ENCODE measurements at places on chromosomes 3 and 15.

- DNase-seq, result no peak
Observed at GRCh38 chr3:134311693-134312071, 61.0 kb upstream of the RYK start.

DNA sequence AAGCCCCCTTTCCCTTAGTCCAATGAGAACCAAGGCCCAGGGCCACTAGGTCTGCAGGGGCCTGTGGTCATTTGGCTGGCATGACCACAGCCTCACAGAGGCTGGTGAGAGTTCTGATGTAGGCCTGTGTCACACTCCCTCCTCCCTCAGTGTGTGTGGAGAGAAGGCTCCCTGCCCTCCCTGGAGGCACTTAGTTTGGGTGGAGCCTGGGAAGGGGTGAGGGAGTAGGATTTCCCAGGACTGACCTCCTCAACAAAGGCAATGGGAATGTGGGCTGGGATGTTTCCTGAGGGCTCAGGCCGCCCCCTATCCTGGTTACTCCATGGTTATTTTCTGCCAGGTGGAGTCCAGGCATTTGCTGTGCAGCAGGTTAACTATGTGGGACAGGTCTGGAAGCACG, 7.6 kb downstream of the TEX264 start:
- no peak for DNase-seq

GRCh38 chr3:158355623-158356588, 215.1 kb upstream of the MLF1 start:
- DNase-seq, result no peak

DNA sequence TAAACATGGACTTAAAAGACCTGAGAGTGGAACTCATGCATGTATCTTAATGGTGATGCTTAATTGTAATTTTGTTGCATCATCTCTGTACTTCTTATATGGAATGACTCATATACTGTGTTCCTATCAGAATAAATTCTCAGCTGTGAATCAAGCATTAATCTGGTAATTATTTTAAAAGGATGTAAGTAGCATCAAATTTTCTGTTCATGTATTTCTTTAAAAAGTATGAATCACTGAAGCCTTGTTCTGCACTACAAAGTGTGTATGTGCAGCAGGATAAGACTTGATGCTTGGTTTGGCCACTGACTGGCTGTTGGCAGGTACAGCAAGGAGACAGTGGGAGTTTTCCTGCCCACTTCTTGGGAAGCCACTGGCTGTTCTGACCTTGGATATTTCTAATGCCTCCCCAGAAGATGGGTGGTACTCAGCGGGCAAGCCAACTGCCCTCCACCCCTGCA, 123.9 kb downstream of the ANO10 start:
- DNase-seq, result peak; percentile 19

DNA sequence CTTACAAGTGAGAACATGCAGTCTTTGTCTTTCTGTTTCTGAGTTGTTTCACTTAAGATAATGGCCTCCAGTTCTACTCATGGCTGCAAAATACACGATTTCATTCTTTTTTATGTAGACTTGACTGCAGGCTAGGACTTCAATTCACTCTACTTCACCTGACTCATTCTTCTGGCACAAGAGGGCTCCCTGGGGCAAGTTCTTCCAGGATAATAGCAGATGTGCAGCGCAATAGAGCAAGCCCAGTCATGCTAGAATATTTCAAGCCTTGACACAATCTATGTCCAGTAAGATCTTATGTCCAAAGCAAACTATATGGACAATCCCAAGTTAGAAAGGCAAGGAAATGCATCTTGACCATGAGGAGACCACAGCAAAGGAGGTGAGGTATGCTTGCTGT, 211.7 kb upstream of the GADL1 start:
- peak; percentile 82 for DNase-seq

GRCh38 chr3:122301063-122301462, 24.0 kb upstream of the CSTA start:
- DNase-seq, result no peak

DNA sequence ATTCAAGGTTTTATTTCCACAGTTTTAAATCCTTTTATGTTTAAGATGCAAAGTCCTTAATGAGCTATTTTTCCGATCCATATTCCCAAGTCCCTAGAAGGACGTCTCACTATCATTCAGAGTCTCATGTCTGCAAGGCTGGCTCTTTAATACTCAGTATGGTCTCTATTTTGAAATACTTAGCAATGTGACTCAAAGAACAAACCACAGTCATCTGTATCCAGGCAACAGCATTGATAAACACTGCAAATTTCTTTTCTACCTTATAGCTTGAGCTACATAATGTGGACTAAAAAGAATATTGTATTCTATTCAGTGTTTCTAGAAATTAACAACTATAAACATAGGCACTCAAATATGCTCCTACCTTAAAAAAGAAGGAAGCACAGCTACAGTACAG, 588.3 kb upstream of the NAALADL2 start:
- DNase-seq, result peak; percentile 24

DNA sequence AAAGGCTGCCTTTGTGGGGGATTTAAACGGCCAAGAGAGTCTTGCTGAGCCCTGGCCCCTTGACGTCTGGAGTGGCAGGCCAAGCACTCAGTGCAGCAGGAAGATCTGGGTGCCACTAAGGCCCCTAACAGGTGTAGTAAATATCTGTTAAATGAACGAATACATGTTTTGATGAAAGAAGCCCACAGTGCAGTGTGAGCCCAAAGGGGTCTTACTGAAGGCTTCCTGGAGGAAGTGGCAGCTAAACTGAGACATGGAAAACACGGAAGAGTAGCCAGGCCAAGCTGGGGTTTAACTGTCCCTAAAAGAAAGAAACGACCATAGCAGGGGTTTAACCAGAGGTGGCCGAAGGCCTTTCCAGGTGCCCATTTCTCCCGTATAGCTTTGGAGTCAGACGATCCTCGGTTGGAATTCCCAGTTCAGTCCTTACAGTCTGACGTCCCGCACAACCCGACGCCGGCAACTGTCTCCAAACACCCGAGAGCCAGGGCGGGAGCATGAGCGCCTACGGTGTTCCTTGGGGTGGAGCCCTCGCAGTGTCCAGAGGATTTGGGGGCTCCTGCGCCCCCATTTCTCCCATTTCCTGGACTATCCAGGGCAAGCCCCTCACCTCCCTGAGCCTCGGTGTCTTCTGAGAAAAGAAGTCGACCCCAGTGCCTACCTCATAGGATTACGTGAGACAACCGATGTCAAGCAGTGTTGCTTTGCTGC, 910 bp upstream of the ABHD6 start:
- peak; percentile 8 for DNase-seq

- DNase-seq, result no peak
Observed at GRCh38 chr3:167287308-167287707, 92.8 kb downstream of the ZBBX start.

DNA sequence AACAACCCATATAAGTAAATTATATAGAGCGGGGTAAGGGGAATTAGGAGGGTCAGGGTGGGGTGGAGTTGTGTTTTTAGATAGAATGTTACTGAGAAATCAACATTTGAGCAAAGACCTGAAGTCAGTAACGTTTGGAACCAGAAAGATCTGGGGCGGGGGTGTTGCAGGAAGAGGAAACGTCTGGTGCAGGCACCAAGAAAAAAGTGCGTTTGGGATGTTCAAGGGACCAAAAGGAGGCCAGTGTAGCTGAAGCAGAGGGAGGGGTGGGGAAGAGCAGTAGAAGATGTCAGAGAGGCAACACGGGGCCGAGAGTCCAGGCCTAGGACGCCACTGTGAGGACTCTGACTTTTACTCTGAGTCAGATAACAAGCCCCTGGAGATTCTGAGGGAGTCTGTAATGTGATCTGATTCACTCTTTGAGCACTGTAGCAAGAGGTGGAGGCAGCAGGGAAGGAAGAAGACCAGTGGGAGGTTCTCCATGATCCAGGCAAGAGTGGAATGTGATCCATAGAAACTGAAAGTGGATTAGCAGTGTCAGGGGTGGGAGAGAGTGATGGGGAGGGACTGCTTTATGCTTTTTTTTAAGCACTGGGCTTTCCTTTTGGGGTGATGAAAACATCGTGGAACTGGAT, 179.3 kb upstream of the CHRM5 start:
- no peak for DNase-seq

GRCh38 chr15:21268436-21268940, 171.8 kb downstream of the POTEB3 start:
- no peak for DNase-seq

DNA sequence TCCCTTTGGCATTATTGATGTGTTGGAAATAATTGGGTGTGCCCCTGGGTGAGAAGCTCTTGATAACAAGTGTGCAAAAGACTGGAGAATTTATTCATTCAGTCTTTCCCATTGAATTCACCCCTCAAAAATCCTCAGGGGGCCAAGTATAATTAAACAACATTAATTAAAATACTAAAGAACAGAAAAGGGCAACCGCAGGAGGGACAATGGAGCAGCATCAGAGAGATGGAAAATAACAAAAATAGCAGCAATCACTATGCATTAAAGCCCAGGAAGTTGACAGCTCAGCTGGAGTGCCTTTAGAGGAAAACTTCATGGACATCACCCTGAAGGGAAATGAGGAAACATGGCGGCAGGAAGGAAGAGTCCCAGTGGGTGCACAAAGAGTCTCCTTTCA, 227.6 kb downstream of the MINAR1 start:
- no peak for DNase-seq

DNA sequence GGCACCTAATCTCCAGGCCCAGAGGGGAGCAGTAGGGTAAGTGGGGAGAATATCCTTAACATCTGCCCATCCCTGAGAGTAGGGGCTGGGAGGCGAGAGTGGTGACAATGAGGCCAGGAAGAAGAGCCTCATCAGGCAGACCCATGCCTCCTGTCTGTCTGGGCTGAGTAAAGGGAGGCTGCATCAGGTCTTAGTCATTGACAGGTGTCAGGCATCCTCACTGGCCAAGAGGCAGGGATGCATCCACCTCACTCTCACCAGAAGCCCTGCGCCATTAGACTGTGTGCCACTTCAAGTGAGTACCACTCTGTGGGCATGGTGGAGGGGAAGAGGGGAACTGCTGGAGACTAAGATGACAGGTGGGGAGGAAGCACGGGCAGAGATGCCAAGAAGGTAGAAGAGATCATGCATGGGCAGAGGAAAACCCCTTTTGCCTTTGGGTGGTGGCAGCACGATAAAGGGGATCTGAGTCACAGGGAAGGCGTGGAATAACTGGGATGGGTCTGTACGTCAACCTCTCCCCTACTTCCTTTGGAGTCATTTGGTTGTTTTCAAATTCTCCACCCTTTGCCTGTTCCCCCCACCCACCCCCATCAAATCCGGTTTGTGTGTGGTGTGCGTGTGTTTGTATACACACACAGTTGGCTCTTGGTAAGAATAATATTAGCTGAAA, 14.1 kb downstream of the ANAPC13 start:
- DNase-seq, result peak; percentile 83

DNA sequence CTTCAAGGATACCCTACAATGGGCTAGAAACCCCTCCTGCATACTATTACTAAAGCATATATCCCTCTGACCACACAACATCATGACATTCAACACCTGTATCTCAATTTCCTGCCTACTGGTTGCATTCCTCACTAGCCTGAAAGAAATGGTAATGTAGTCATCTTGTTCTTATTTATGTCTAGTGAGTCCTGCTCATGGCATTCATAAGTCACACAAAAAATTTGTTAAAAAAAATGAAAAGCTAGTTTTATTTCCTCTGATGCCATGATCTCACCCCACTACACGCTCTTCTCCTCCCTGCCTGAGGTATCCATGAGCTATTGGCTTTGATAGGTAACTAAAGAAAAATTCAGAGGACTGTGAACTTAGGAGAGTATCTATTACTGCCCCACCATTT, 284.5 kb downstream of the ZNF385D start:
- DNase-seq, result no peak

GRCh38 chr15:69475769-69476358, 23.2 kb downstream of the RPLP1 start:
- DNase-seq, result peak; percentile 80

GRCh38 chr3:877001-877400, 215.8 kb upstream of the CNTN6 start:
- DNase-seq, result no peak

GRCh38 chr3:196321162-196321561, 3.1 kb upstream of the DYNLT2B start:
- DNase-seq, result no peak

DNA sequence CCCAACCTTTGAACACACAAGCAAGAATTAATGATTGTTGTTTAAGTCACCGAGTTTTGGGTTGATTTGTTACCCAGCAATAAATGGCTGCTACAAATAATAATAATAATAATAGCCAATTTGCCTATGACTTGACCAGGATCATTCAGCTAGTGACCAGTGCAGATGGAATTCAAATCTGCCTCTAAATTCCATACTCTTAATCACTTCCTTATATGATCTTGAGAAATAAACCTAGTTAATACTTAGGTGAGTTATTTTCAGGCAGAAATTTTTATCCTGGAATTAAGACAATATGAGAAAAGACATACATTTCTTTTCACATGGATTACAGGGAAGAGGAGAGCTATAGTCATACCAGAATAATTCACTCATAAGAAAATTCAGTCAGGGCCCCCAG, 116.0 kb upstream of the GALNT15 start:
- DNase-seq, result peak; percentile 66

DNA sequence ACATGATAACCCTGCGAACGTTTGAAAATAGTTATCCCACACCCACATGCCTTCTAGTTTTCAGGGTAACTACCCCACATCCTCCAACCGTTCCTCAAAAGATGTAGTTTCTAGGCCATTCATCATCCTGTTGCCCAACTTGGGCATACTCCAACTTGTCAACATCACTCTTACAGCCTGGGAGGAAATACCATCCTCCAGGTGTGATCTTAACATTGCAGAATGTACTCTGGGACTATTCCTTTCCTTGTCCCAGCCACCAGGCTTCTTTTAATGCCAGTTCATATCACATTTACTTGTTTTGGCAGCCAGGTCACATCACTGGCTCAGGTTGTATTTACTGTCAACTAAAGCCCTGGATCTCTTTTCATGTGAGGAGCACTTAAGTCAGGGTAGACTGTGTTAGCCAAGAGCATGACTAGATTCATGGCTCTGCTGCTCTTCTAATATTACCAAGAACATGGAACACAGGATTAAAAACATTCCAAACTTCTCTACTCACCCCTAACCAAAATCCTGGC, 4.0 kb upstream of the DENND6A start:
- DNase-seq, result peak; percentile 38

DNA sequence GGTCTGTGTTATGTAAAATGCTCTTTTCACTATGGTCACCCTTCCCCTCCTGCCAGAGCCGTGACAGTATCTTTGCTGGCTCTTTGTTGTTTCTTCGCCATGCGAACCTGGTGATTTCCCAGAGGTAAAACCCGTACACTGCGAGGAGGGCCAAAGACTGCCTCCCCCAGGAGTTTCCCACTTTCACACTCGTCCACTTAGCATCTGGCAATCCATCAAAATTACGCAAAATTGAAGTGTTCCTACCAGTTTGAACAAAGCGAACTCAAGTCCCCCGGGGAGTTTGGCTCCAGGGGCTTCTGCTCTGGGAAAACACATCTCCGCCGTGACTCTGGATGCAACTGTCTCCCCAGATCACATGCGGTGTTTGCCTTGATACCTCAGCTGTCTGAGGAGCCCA, 239.9 kb downstream of the FAM43A start:
- DNase-seq, result no peak

DNA sequence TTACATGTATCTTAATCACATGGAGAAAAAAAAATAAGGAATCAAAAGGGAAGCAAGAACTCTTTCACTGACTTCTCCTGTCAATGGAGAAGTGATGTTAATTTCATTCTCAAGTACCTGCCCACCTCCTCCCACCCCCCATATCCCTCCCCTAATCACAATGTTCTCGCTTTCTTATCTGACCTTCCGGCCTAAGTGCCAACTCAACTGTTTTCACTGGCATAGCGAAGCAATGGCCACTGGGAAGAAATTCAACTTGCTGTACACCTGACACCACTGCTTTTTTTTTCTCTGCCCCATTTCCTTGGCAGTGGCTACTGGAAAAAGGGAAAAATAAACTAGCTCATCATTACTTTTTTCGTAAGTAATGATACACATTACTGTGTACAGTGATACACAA, 3.8 kb downstream of the SGO1 start:
- no peak for DNase-seq

- peak; percentile 23 for DNase-seq
Observed at GRCh38 chr3:184459355-184459754, 79.5 kb downstream of the CHRD start.
